ENCODE measurements at places on chromosomes 1 and 21.

- no peak for DNase-seq
These were observed 149.2 kb upstream of the C1orf21 start for GRCh38 chr1:184237588-184237987.

DNA sequence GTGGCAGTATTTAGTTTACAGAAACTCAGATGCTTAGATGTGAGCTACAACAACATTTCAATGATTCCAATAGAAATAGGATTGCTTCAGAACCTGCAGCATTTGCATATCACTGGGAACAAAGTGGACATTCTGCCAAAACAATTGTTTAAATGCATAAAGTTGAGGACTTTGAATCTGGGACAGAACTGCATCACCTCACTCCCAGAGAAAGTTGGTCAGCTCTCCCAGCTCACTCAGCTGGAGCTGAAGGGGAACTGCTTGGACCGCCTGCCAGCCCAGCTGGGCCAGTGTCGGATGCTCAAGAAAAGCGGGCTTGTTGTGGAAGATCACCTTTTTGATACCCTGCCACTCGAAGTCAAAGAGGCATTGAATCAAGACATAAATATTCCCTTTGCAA is 59.7 kb upstream of the ZNF326 start:
- no peak for DNase-seq

DNA sequence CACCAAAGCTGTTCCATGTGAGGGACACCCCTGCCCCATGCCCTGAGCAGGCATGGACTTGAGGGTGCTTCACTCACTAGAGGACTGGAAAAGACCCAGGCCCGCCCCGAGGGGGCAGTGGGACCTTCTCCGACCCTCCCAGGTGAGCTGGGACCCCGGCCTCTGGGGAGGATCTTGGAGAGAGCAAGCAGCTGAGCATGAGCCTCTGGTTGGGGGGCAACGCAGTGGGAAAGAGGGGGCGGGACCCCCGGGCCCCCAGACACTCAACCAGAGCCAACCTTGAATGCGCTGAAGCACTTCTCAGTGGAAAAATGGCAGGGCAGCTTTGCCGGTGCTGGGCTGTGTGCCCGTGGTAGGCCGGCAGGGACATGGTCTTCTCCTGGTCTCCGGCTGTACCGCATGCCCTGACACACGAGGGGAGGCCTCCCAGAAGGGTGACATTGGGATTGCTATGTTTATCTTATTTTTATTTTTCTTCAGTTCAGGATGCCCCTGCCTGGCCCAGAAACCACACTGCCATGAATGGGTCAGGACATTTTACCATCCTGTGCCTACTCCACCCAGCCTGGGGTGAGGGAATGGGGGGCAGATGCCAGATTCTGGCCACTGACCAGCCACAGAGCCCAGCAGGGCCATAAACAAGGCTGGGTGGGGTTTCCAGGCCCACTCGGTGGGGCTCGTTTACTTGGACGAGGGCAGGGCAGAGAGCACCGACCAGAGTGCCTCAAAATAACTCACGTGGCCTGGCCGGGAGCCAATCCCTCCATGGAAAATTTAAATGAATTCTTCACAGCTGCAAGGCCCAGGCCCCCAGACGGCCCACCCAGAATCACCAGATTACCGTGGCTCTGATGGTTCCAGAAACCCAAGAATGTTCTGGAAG is 17.2 kb upstream of the LAPTM5 start:
- no peak for DNase-seq

GRCh38 chr1:46818591-46818990 is 19.7 kb downstream of the CYP4B1 start:
- no peak for DNase-seq

GRCh38 chr1:223870617-223871574 is 25.1 kb upstream of the TP53BP2 start:
- DNase-seq = no peak

DNA sequence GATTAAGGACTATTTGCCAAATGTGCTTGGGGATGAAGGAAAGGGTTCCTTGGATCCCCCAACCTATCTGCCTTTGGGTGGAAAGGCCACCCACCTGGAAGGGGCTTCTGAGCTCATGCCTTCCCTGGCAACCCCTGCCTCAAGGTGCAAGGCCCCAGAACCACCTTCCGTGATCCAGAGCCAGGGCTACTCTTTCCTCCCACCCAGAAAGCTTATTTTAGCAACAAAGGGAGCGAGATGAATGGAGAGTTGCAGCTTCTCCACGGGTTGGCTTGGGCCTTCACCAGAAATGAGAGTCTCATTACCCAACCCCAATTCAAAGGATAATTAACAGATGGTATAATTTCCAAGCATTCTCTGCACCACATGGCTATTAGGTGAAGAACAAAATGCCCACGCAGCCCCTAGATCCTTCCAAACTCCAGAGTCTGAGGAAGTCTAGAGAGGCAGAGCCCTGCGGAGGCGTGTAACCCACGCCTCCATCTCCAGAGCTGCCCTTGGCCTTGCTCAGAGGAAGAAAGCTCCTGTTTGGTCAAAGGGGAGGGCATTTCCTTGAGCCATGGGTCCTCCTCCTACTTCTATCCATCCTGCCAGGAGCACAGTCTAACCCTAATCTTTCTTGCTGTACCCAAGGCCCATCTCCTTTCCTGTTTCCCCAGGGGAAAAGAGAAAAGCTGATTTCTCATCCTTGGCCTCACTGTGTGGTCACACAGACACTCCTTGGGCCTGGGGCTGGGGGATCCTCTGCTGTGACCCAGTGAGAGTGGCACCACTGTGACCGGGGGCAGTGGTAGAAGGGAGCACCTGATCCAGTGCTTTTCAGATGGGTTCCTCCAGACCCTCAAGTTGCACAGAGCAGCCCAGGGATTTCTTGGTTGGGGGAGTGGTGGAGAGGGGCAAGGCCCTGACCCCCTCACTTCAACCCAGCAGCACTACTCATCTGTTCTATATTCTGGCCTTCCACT is 1.7 kb upstream of the CELSR2 start:
- no peak for DNase-seq

- no peak for DNase-seq
These were observed 46.5 kb upstream of the PODN start for GRCh38 chr1:53015508-53015860.

GRCh38 chr1:151993084-151993733 is 450 bp downstream of the S100A10 start:
- DNase-seq = peak; percentile 69
